Activated naive CD4-positive, alpha-beta T cell treated with anti-CD3 and anti-CD28 coated beads for 36 hours (primary cell): ENCODE measurements at places on chromosomes 12 and 14.

DNA sequence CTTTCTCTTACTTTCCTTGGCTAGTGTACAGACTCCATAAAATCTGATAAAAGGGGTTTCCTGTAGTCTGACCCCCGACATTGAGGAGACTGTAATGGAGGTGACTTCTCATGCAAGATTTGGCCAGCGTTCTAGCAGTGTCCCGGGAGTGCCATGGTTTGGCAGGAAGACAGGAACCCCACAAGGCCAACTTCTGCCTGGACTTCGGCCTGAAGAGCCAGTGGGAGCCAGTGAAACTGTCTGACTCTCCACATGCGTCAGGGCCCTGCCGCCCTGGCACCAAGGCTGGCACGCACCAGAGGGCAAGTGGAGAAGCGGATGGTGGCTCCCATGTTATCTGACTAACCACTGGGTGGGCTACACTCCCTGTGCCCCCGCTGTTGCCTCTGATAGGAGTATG, 70.5 kb downstream of the TMEM260 start:
- DNase-seq: no peak

- DNase-seq: no peak
These were observed 51.9 kb upstream of the SMCO2 start for GRCh38 chr12:27394676-27395075.

GRCh38 chr12:50411051-50411660, 10.5 kb downstream of the LARP4 start:
- DNase-seq: no peak

DNA sequence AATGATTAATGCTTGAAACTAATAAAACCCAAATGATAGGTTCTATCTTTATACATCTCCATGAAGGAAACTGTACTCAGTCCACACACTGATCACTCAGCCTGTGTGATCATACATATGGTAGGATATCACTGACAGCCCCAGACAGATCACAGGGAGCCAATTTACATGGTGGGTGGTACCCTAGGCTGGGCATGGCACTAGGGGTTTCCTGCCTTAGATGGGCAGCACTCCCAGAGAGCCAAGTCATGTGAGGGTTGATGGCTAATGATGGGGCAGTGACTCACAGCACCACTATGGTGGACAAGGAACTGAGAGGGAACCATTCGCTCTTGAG, 89.6 kb upstream of the PTPRR start:
- DNase-seq: no peak

GRCh38 chr14:93994919-93995682, 2.0 kb upstream of the CCDC197 start:
- DNase-seq: peak; percentile 68

- no peak for DNase-seq
These were observed 137.9 kb upstream of the CPSF6 start for GRCh38 chr12:69101505-69101904.

DNA sequence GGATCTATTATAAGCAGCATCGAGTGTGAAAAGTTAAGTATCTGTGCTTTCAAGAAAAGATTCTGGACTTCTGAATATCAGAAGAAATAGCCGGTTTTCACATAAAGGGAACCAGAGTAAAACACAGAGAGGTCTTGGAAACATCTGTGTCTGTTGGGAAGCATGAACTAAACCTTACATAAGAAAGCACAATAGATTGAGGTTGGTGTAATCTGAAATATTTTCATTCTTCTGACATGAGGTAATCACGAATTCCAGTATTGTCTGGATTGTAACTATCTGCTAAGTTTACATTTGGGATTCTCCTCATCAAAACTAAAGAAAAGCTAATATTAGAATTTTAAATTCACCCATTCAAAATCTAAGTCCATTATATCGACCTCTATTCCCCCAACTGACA, 161.3 kb downstream of the CPNE8 start:
- DNase-seq: no peak

- DNase-seq: no peak
These were observed 11.5 kb downstream of the TECPR2 start for GRCh38 chr14:102374264-102374663.

GRCh38 chr12:12083688-12084087, 12.9 kb downstream of the BCL2L14 start:
- no peak for DNase-seq

DNA sequence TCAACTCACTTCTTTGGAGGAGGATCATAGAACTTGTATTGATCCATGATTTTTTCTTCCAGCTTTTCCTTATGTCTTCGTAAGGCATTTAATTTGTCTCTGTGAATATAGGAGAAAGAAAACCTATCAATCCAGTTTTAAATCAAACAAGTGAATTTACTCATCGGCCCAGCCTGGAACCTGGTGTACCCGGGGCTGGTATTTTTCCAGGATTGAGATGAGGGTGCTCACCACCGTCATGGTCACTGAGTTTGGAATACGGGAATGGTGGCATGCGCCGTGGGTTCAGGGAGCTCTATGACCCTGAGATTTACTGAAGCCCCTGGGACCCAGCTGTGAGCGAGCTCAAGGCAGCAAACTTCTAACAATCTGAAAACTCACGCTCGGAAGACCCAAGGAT, 46.5 kb upstream of the GPR68 start:
- DNase-seq: no peak

DNA sequence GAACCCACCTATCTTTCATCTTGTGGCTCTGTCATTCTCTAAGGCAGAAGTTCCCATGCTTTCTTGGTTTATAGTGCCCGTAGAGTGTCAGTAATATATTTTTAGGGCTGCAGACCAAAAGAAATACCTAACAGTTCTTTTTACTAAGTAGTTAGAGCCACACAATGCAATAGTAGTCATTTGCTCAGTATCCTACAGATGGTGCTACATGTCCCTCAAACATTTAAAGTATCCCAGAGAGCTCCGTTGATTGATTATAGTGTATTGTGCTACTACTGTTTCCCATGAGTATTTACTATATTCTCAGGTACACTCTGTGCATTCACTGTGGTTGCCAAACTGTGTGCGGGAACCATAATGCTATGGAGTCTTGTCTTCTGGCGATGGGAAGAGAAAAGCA, 4.7 kb upstream of the PLBD1 start:
- no peak for DNase-seq

DNA sequence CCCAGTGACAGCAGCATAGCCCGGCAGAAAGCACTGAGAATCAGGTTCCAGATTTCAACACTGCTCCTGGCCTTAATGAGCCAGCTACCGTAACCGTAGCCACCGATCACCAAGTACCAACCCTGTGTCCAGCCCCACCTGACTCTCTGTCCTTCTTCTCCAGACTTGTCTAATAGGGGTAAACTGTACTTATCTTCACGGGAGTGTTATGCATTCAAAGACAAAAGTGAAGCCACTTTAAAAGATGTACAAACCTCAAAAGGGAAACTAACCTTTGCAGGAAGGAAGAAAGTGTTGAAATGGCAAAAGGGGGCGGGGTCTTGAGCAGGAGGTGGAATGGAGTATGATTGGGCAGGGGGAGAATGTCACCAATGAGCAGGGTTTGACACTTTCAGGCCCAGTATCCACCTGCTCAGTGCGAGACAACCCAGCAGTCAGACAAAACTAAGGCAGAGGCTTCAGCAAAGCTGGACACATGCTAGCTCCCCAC, 226.1 kb downstream of the CHST11 start:
- peak; percentile 94 for DNase-seq

- no peak for DNase-seq
These were observed 44.4 kb downstream of the DDX51 start for GRCh38 chr12:132099739-132100138.

- no peak for DNase-seq
These were observed 36.4 kb upstream of the PRIMA1 start for GRCh38 chr14:93824518-93825234.

DNA sequence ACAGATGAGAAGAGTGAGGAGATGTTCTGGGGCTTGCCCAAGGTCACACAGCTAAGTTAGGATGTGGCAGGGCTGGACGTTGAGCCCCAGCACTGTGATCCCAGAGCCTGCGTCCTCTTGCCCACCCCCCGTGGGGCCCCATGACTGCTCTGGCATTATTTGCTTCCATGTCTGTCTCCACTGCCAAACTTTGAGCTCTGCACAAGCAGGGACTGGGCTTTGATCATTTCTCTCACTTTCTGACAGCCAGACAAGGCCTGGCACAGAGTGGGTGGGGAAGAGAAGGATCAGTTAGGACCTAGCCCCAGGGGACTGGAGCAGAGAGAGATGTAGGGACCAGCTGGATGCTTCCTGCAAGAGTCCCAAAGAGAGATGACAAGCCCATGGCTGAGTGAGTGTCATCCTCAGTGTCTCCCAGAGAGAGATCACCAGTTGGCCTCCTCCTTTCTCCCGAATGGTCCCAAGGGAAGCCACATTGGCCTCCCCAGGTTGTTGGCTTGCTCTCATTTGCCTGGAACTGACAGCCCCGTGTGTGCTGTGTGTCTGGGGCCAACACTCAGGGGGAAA, 126.7 kb upstream of the PWP1 start:
- DNase-seq: no peak
